LoVo (cell line): ENCODE measurements at places on chromosomes 5 and 9.

- DNase-seq = no peak
These were observed 173.2 kb downstream of the GABRB2 start for GRCh38 chr5:161373345-161373707.

- no peak for DNase-seq
These were observed 150.0 kb upstream of the GNA14 start for GRCh38 chr9:77798140-77798539.

DNA sequence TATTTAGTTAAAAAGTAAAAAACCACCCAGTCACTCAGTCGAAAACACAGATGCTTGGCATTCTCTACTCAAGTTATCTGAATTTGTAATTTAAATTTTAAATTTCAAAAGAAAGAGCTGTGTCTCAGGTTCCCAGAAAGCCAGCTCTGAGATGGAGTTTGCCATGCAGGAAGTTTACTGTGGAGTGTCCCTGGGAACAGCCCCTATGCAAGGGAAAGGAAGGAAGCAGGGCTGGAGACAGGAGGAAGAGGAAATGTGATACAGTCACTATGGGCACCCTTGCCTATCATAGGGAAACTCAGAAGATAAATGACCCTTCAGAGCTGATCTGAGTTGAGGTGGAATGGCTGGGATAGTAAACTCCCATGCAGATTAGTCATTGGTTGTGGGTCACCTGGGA is 408.8 kb upstream of the ACTBL2 start:
- no peak for DNase-seq

- no peak for DNase-seq
These were observed 53.9 kb upstream of the RIC1 start for GRCh38 chr9:5575000-5575399.

GRCh38 chr5:140341591-140341990 is 4.8 kb downstream of the HBEGF start:
- DNase-seq = no peak

DNA sequence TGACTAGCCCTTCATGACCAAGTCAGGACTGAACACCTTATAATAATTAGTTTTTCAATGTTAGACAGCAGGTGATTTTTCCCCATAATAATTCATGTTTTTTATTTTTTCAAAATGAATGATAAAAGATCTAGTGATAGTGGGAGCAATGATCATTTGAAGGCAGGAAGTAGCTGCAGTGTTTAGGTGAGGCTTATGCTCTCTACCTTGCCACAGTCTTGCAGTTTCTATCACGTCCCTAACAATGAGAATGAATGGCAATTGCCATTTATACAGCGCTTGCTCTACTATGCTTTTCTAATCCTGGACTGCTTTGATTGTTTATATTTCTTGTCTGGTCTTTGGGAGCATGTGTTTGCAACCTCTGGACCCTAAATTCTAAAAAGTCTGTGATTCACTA is 367.8 kb upstream of the RIOK2 start:
- no peak for DNase-seq

- no peak for DNase-seq
These were observed 12.4 kb upstream of the TMC1 start for GRCh38 chr9:72509053-72509452.

DNA sequence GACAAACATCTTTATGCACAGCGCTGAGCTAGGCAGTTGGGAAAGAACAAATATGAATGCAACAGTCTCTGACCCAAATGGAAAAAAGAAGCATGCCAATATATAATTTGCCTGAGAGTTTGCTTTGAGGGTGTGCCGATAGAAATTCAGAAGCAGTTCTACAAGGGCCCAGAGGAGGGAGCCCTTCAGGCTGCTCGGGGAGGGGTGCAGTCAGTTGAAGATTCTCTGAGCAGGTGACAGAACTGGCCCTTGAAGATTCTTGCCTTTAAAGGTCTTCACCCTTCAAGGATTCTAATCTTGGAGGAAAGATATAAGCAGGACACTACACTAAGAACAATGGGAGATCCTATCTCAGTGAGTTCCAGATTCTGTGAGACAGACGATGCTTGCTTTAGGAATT is 3.7 kb upstream of the PAPPA start:
- no peak for DNase-seq

- no peak for DNase-seq
These were observed 1043.4 kb upstream of the CDH10 start for GRCh38 chr5:25688156-25688555.

DNA sequence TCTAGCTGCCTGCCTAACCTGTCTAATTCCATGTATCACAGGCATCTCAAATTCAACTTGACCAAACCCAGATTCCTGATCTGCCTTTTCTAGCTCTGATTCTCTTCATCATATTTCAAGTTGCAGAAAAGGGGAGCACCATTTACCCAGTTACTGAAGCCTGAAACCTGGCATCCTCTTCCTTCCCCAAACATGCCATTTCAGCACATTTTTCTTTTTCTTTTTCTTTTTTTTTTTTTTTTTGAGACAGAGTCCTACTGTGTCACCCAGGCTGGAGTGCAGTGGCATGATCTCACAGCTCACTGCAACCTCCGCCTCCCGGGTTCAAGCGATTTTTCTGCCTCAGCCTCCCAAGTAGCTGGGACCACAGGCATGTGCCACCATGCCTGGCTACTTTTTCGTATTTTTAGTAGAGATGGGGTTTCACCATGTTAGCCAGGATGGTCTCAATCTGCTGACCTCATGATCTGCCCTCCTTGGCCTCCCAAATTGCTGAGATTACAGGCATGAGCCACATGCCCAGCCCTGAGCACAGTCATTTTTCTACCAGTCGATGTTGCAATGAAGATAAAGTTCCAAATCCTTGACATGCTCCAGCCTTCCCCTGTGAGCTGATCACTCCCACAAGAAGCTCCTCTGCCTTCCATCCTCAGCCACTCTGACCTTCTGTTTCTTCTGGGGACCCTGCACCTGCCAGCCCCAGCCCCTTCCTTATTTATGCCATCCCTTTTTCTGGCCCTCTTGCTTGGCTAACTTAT is 32.2 kb downstream of the ACER2 start:
- DNase-seq = no peak

DNA sequence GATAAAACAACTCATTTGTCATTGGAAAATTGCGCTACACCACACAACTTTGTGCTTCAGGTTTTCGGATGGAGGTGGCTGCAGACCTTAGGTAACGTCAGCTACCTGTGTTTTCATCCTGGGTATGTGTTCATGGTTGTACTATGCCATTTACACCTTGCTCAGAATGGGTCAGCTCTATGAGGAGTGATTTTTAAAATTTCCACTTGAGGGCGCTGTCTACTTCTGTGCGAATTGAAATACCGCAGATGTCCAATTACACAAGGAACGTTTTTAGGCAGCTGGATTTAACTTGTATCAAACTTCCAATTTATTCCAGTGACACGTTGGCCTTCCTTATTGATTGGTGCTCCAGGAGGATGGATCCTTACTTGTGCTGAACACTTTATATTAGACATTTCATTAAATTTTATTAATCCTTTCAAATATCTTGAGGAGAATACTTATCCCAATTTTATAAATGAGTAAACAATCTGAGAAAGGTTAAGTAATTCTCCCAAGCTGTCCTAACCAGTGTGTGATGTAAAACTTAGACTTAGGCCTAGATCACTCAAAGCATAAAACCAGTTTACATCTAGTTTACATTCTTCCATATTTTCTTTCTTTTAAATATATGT is 23.4 kb downstream of the DMRTA1 start:
- DNase-seq = peak; percentile 27

- DNase-seq = no peak
These were observed 46.6 kb downstream of the SLC12A7 start for GRCh38 chr5:1065143-1065750.

GRCh38 chr9:132699956-132700355 is 29.7 kb downstream of the GTF3C4 start:
- DNase-seq = no peak

DNA sequence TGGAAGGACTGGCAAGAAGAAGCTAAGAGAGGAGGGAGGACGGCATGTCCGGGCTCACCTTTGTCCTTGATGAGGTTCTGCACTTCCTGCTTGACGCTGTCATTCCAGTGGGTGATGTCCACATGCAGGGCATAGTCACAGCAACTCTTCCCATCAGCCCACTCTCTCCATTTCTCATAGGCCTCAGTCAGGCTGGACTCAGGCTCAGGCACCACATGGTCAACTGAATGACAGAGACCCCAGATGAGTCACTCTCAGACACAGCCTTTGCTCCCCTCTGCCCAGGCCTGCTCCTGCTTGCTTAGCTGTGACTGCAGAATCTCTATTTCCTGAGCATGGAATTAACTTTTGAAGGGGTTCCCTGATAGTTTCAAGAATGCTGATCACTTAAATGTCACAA is 94.2 kb downstream of the DPYSL3 start:
- DNase-seq = no peak

- no peak for DNase-seq
These were observed 100.7 kb downstream of the GAS1 start for GRCh38 chr9:86846656-86847055.

- DNase-seq = no peak
These were observed 415 bp downstream of the XRCC4 start for GRCh38 chr5:83077662-83078261.

- no peak for DNase-seq
These were observed 10.5 kb upstream of the MYOT start for GRCh38 chr5:137856916-137857862.

DNA sequence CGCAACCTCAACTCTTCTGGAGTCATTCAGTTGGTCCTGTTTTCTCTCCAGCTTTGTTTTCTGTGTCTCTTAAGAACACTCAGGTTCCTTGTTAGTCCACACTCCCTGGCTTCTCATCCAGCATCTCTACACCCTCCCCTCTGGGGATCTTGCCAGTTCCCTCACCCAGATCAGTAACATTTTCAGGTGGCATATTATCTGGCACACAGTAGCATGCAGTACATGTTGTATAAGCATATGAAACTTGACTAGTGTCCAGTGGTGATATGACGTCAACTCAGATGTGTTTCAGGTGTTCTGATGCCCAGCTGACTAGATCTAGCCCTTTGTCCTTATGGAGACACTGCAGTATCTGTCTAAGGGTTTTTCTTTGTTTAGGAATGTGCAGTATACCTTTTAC is 184.3 kb downstream of the ARHGAP26 start:
- no peak for DNase-seq

GRCh38 chr5:139301808-139302499 is 8.4 kb downstream of the MATR3 start:
- DNase-seq = no peak

DNA sequence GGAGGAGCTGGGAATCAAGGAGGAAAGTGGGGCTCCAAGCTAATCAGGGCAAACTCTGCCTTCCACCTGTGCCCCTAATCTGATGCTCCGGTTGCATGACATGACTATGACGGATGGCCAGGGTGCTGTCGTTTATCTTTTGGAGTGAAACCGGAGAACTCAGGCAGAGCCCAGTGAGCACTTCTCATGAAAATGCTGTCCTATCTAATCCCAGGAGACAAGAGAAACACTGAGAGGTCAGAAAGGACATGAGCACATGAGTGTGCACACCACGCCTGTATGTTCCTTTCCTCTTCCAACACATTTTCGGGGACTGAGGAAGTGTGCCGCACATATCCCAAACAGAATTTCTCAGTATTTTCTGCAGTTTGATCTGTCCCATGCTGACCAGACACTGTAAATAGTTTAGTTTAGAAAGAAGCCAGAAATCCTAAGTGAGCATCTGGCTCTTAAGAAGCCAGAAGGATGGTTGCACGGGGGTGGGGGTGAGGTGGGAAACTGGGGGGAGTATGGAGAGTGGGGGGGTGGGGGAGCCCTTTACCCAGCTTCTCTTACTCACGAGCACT is 217.1 kb downstream of the TSSK1B start:
- DNase-seq = no peak

DNA sequence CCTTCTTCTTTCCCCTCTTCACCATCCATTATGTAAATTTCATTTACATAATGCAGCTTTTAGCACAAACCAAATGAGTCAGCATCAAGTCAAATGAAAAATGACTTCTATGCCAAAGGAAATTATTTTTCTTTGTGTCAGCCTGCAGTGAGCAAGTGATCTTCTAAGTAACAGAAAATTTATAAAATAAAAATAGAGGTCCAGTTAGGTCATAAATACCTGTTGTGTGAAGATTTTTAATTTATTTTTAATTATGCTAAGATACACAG is 16.7 kb upstream of the THG1L start:
- DNase-seq = no peak

DNA sequence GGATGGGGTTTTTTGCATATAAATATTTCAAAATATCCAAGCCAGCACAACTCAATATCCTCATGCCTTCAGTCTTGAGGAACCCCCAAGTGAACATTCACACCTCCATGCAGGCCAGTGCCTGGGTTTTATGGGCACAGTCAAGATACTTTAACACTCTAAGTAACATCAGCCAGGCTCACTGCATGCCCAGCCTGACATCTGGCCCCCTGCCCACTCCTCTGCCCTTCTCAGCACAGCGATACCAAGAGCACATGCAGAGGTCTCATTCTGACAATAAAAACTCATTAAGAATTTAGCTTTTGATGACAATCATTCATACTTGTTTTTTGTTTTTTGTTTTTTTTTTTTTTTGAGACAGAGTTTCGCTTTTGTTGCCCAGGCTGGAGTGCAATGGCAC is 250.0 kb downstream of the CWC27 start:
- no peak for DNase-seq

- DNase-seq = peak; percentile 47
These were observed 32.7 kb downstream of the TMEFF1 start for GRCh38 chr9:100505564-100506159.

DNA sequence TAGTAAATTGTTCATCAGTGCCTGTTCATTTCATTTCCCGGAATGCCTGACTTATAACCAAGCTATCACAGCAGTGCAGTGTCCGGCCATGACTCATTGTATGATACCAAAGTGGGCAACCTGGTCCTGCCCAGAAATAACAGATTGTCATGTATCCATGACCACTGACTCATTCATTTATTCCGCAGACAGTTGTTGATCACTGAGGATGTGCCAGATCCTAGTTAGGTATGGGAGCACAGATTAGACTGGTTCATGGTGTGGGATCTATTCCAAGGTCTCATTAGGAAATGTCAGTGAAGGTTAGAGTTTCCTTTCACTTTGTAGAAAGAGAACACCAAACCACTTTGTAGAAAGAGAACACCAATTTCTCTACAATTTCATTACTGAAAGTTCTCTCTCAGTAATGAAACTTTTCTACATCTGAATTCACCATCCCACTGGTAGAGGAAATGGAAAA is 8.7 kb downstream of the NREP start:
- no peak for DNase-seq

DNA sequence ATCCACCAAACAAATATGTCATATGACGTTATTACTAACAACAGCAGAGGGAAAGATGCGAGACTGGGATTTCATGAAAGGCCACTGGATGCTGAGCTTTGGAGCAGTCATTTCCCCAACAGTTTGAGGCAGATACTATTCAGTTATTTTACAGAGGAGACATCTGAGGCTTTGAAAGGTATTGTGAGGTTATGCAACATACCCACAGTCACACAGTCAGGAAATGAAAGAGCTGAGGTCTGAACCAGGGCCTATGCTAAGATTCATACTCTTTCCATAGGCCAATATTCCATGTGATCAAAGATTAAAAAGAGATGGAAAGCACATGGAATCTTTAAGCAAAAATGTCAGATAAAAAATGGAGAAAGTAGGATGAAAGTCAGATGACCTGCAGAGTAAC is 63.0 kb downstream of the LPAR1 start:
- no peak for DNase-seq
